Right renal cortex interstitium (tissue), 3 donors: ENCODE measurements at places on chromosomes 4 and X.

- no peak for DNase-seq
These were observed 155.6 kb downstream of the BMPR1B start for GRCh38 chr4:94913316-94913715.

DNA sequence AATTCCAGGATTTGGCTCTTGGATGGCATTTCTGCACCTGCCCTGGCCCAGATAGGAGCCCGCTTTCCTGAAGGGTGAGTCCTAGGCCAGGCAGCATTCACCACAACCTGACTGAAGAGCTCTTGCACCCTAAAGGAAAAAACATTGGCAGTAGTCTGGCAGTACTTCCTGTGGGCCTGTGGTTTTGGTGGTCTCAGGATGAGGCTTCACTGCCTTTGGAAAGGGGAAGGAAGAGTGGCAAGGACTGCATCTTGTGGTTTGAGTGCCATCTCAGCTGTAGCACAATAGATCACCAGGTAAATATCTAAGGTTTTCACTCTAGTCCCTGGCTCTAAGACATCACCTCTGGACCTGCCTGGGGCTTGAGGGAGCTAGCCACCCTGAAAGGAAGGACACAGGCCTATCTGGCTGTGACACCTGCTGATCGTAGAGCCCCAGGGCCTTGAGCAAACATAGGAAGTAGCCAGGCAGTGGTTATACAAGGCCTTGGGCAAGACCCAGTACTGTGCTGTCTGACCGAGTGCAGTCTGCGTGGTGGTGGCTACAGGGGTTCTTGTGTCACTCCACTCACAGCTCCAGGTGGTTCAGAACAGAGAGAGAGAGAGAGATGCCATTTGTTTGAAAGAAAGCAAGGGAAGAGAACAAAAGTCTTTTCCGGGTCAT is 28.5 kb upstream of the PRRG1 start:
- DNase-seq = no peak

DNA sequence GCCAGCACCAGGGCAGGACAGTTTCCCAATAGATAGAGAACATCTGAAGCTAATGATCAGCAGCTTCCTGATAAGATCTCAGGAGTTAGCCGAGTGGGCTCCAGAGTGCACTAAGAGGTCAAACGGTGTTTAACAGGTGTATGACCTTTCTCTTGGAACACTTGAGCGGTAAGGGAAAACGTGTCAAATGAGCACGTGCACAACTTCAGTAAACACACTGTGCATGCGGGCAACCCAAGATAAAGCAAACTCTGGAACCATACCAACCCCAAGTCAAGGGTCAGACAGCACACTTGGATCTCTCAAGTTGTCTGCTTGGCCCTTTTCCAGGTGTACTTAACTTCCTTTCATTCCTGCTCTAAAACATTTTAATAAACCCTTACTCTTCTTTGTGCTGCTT is 1941.5 kb upstream of the PCDH10 start:
- DNase-seq = no peak

DNA sequence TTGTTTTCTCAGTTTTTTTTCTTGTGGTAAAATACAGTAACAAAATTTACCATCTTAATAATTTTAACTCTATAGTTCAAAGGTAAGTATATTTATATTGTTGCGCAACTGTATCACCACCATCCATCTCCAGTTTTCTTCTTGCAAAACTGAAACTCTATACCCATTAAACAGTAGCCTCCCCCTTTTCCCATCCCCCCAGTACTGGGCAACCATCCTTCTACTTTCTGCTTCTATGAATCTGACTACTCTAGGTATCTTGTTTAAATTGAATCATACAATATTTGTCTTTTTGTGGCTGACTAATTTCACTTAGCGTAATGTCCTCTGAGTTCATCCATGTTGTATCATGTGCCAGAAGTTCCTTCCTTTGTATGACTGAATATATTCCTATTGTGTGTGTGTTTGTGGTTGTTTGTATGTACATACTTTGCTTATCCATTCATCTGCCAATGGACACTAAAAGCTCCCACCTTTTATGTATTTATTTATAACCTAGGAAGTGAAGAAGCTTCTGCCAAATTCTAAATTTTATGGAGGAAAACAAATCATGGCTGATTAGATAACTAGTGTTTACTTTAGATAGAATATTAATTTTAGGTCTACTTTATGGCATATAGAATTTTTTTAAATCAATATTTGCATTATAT is 10.0 kb downstream of the ABHD18 start:
- DNase-seq = no peak

- no peak for DNase-seq
These were observed 77.5 kb downstream of the IL15 start for GRCh38 chr4:141713771-141714445.

DNA sequence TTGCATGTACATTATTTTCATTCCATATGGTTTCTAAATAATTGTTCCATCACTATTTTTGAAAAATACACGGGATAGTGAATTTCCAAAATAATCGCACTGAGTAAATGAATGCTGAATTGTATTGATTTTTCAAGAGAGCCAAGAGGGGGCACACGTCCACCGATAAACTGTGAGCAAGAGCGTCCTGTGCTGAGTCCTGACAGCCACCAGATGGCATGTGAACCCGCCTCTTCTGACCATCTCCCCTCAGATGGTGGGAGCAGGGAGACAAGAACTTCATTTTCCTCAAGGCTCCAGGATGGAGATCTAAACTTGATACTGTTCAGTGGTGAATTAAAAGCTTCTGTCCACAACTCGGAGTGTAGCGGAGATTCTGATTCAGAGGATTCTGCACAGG is 30.6 kb upstream of the IL9R start:
- DNase-seq = no peak

- DNase-seq = no peak
These were observed 639.0 kb downstream of the CENPC start for GRCh38 chr4:66906314-66906713.

DNA sequence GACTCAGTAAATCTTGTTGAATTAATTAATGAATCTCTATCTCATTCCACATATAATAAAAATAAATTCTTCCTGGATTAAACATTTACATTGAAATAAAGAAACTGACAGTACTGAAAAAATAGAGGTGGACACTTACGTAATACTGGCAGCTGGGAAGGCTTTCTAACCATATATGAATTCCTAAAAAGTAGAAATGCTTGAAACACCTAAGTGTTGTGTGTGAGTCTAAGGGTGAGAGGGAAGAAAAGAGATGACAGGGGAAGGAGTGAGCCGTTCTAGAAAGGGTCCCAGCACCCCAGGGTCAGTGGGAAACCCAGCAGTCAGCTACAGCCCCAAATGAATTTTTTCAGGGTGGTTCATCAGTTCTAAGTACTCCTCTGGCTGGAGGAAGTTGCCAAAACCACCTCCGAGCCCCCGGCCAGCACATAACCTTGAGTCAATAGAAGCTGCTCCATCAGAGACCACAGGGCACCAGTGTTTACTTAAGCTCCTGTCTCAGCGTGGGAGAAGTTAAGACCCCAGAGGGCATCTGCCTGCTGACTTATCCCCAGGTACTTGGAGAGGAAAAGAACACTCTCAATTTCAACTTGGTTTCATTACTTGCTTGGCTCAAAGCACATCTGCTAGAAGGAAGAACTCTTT is 18.3 kb downstream of the GAB3 start:
- DNase-seq = no peak

GRCh38 chr4:58477950-58478349 is 1367.8 kb upstream of the IGFBP7 start:
- DNase-seq = no peak

DNA sequence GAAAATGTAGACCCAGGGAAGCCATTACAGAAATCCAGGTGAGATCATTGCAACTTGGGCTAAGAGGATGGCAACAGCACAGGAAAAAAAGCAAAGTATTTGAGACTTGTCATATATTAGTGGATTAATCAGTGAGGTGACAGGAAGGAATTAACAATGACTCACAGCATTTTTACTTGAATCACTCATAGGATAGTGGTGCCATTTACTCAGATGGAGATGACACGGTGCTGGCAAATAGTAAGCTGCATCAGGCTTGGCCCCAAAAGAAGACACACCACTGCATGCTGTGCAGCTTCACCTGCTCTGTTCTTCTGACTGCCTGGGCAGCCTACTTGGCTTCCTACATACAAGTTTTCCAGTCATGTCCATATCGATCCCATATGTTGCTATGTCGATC is 144.8 kb downstream of the FRYL start:
- no peak for DNase-seq

DNA sequence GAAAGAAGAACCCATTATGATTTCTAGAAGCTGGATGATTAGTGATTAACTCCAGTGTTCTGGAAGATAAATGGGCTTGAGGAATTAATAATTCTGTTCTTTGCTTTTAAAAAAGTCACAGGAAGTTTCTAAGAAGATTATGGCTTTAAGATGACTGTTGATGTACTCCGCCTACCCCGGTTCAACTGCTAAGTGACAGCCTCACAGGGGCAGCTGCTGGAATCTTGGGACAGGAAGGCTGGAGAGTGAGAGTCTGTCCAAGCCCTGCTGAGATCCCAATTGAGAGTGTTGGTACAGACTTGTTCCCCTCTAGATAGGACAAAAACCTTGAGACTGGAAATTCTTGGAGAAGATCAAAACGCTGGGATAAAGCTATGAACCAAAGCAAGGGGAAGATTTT is 37.3 kb downstream of the NPY1R start:
- DNase-seq = no peak

- no peak for DNase-seq
These were observed 131.9 kb upstream of the TBC1D9 start for GRCh38 chr4:140888054-140888453.

- no peak for DNase-seq
These were observed 13.5 kb upstream of the PPM1K start for GRCh38 chr4:88297725-88298454.

- no peak for DNase-seq
These were observed 630.1 kb downstream of the STIM2 start for GRCh38 chr4:27490766-27491165.

- DNase-seq = peak; percentile 56
These were observed 96.3 kb upstream of the MSX1 start for GRCh38 chr4:4762909-4763821.

- no peak for DNase-seq
These were observed 56.5 kb downstream of the PRDM5 start for GRCh38 chr4:120865985-120866384.

- DNase-seq = no peak
These were observed 35.9 kb upstream of the GRPEL1 start for GRCh38 chr4:7103607-7104365.

DNA sequence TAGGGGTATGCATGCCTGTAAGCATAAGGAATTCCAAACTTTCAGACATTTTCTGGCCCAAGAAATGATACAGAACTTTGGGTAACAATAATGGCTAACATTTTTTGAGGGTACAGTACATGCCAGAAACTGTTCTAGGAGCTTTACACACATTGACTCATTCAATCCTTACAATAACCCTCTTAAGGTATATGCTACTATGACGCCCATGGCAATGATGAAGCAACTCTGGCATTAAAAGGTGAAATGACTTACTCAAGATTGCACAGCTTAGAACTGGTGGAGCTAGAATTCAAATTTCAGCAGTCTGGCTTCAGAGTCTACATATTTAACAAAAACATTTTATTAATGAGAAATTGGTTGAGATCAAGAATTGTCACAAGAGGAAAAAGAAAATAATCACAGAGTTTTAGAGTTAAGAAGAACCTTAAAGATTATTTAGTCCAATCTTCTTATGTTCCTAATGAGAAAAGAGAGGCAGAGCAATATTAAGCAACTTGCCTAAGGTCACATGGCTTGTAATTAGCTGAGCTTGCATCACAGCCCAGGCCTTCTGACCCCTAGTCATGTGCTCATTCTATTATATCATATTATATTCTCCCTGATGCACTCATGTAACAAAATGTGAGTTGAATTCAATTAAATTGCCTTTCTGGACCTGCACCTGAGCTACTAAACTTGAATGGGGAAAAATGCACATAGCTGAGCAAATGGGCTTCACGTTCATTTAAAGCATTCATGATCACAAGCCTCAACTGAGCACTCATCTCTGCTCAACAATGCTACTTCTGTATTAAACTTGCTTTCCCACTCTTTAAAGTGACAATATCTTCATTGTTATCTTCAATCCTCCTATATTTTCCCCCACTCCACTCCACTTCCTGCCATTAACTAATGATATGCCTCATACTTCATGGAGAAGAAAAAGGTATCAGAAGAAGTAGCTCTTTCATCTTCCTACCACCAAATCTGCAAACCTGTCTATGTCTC is 73.2 kb downstream of the ENOX2 start:
- no peak for DNase-seq

DNA sequence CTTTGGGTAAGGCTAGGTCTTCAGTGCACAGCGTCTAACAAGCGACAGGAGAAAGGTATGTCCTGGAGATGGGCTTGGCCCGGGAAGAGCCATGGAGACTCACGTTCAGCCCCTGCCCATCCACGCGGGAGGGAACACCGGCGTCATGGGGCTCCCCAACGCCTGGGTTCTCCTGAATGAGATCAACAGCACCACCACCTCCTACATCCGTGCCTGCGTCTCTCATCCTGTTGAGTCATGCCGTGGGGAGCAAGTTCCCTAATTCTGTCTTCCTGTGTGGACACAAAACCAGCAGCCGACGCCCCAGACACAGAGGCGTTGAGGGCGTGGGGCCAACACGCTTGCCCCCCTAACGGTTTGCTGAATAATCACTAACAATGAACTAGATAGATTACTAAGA is 20.1 kb upstream of the IL3RA start:
- no peak for DNase-seq

DNA sequence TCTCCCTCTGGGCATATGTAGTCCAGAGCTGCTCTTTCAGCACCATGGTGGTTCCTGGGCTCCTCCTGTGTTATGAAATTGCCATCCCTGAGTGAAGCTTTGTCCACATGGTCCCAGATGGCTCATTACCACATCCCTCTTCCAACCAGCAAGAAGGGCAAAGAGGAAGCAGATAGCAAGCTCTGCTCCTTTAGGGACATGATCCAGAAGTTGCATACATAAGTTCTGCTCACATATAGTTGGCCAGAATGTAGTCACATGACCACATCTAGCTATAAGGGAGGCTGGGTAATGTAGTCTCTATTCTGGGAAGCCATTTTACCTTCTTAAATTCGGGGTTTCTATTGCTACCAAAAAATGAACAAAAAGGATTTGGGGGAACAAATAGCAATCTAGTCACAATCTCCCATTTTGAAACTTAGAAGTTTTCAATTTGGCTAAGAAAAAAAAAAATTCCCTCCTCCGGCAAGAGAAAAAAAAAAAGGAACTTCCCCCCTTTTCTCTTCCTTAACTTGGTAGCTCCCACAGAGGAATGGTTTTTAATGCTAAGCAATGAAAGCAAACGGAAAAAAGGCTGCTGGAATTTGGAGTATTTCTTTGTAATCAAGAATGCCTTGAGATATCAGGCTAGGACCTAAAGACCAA is 88.2 kb upstream of the USP9X start:
- no peak for DNase-seq

DNA sequence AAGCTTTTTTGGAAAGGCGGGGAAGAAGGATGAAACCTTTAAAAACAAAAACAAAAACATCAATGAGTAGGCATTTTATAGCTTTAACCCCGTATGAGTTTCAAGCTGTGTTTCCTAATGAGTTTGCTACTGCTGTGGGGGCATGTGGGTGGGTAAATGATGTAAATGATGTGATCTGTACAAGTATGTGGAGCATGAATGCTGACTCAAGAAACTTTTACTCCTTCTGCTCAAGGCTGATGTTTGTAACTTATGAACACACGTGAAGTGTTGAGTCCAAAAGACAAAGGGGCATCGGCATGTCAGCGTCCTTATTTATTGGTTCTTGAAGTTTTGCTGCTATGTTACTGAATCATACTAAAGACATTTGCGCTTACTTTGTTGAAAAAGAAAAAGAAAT is 76.9 kb downstream of the CLCN4 start:
- DNase-seq = no peak
